ENCODE measurements at places on chromosomes 2 and 18.

GRCh38 chr2:239958473-239958765 is 66.7 kb downstream of the NDUFA10 start:
- no peak for DNase-seq

GRCh38 chr2:150570712-150571111 is 83.2 kb upstream of the RND3 start:
- DNase-seq, result no peak

DNA sequence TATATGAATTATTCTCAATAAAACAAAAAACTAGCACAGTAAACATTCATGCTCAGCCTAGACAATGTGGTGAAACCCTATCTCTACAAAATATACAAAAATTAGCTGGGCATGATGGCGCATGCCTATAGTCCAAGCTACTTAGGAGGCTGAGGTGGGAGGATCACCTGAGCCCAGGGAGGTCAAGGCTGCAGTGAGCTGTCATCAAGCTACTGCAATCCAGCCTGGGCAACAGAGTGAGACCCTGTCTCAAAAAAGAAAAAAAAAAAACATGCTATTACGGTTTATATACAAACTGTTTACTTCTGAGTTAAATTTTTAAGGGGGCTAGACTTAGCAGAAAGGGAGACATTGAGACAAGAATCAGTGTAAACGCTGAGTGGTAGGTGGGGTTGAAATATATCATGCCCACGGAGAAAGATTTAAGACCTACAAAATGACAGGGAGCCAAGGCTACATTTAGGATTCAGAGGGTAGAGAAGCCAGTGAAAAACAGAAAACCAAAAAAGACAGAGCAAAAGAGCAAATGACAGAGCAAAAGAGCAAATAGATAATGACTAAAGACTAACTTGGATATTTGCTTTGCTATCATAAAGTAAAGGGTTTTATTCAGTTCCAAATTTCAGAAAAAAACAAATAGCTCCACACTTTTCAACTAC is 7.5 kb downstream of the TTC32 start:
- DNase-seq, result no peak

GRCh38 chr18:70663141-70663540 is 374.3 kb downstream of the SOCS6 start:
- peak; percentile 45 for DNase-seq

DNA sequence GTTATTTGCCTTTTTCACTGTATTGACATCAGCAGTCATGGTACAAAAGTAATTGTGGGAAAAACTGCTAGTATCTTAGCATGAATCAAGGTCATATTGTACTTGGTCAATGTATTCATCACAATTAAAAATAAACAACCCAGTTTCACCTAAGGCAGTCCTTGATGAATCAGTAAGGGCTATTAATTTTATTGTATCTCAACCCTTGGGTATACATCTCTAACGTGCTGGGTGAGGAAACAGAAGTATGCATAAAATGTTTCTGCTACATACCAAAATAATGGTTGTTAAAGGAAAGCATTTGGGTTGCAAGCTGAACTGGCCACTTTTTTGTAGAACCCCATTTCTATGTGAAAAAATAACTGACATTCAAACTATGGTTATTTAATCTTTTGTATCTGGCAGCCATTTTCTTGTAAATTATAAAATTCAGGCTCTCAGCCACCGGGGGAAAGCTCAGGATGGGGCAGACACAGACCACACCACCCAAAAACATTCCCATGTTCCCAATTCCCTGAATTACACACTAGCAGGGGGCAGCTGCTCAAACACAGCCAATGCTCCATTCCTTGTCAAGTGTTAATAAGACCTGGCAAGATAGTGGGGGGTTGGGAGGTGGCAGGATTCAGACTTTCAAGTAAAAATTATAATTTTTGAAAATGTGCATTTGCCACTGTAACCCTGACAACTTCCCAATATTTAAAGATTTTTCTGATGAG is 49.3 kb downstream of the OLA1 start:
- no peak for DNase-seq

DNA sequence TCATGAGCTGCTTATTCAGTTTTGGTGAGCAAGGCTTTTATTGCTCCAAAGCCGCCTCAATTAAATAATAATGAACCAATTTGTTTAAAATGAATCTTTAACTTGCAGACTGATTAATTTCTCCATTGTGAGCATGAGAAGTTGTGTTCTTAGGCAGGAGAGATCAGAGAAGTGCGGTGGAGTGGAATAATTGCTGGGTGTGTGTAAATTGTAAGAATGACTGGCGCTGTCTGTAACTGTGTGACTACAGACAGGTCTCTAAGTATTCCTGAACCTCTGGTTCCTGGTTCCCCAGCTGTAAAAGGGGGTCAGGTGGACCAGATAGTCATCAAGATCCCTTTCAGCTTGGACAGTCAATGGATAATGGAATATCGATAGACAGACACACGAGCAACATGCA is 98.0 kb upstream of the EFEMP1 start:
- DNase-seq, result no peak

DNA sequence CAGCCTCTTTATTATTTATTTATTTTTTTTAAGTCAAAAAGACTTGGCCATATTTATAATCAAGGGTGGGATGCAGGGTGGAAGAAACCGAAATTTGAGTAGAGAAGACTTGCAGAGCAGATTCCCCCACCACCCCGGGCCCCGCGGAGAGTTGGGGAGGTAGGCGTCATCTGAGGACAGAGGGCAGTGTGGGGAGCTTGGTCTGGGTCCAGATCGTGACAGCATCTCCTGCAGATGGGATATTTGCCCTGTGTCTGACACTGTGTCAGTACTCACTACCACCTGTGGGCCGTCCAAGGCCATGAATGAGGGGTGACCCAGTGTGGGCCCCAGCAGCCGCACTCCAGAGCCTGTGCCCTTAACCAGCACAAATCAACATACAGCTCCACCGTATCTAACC is 10.5 kb upstream of the PRELID3A start:
- no peak for DNase-seq

GRCh38 chr2:84429328-84429727 is 29.8 kb downstream of the SUCLG1 start:
- DNase-seq, result no peak

DNA sequence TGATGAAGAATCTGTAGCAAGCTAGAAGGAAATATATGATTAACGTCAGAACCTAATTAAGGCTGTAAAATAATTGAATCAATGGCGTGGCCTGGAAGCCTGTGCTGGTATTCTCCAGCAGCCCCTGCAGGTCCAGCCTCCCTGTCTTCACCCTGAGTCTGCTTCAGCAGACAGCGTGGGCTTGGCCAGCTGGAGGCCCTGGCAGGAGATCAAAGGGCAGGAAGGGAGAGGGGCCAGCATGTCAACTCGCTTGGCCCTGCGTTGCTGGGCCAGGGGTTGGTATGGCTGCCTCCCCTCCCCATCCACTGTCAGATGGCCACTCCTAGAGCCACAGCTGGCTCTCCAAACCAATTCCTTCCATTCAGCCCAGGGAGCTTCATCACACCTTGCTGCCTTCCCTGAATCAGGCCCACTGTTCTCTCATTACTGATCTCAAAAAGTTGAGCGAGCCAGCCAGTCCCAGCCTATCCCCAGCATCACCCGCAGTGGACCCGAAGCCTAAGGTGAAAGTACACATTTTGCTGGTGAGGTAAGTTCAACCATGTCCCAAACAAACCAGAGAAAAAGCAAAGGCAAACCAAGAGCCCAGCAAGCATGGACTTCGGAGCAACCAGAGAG is 228.4 kb upstream of the AGAP1 start:
- DNase-seq, result no peak

DNA sequence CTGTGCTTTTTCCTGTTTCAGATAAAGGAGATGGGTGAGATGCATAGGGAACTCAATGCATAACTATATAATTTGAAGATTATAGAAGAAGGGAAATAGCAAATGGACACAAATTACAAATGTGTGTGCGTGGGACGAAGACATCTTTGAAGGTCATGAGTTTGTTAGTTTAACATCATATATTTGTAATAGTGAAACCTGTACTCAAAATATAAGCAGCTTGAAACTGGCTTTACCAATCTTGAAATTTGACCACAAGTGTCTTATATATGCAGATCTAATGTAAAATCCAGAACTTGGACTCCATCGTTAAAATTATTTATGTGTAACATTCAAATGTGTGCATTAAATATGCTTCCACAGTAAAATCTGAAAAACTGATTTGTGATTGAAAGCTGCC is 16.4 kb upstream of the MSH2 start:
- no peak for DNase-seq

DNA sequence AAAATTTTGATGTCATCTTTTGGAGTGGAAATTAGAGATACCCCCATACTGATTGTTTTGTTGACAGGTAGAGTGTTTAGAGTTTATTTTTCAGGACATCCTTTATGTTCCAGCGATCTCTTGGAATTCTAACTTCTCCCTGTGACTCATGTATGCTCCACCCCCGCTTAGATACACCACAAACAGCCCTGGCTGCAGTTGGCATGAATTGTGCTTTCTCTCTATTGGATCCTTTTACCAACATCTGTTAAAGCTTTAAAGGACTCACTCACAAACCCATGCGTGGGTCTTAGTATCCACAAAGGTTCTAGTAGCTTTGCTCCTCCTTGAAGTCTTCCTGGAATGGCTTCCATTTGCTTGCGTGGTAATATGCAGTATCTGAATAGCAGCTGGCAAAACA is 409.5 kb upstream of the POU3F3 start:
- no peak for DNase-seq

Data from CD4-positive, alpha-beta T cell treated with Interleukin-10 for 1 hour (primary cell).